ENCODE measurements at places on chromosomes 13 and 19. TPM values are rescaled to one million over a fixed set of nuclear protein-coding genes. Genes with fewer than 3 reads are reported as not detected.

The MAG gene
- not detected for total RNA-seq

The SLC8A2 gene
- total RNA-seq: not detected

The PDX1 gene
- not detected for total RNA-seq

The ZNF729 gene
- total RNA-seq: not detected

The LILRB1 gene
- 1.1 TPM for total RNA-seq

The ZNF570 gene
- 9.1 TPM for total RNA-seq

The LYL1 gene
- total RNA-seq: 4.6 TPM
